Activated CD4-positive, CD25-positive, alpha-beta regulatory T cell treated with anti-CD3 and anti-CD28 coated beads, Interleukin-2, amount 50 U/mL, for 72 hours (primary cell): ENCODE measurements at places on chromosomes 7 and 10.

DNA sequence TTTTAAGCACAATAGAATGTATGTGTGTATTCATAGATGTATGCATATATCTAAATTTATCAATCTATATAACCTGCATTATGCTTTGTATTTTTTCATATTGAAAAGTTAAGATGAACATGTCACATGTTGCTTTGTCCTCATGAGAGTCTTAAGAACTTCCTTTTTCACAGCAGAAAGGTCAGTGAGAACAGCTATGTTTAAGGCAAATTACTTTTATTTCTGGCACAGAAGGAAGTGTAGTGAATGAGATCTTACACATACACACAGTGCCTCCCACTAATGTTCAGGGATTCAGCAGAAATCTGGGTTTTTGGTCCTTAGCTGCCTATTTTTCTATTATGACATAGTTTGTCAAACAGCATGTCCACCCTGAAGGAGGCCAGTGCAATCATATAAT is 134.8 kb downstream of the TMEM26 start:
- DNase-seq = no peak

DNA sequence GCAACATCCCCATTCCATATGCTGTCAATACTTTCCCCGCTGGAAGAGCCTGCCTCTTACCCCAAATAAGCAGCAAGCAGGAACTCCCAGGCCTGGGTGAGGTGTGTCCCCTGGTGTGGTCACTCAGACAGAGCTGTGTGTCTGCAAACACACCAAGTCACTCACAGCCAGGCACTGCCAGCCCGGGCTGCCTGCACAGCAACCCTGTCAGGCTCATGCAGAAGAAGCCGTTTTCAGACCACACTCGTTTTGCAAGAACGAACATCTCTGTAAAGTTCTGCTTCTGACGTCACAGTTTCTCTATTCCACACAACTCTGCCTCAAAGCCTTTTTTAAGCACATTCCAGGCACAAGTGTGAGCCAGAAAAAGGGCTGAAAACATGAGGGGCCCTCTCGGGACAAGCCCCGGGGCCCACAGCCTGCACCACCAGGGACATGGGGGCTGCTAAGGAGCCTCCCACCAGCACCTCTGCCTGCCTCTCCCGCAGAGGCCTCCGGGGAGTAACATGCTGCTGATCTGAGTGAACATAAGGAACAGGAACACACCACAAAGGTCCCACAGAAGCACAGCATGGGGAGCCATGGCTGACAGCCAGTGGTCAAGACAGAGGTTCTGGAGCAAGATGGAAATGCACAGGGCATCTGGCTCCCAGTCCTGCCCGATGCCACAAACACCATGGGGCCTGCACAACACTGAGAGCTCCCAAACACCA is 11.4 kb downstream of the PTPRN2 start:
- no peak for DNase-seq

GRCh38 chr10:96441987-96442643 is 71.6 kb downstream of the TLL2 start:
- DNase-seq = no peak

- DNase-seq = no peak
Measured at GRCh38 chr10:94496646-94497045, 48.9 kb upstream of the HELLS start.

DNA sequence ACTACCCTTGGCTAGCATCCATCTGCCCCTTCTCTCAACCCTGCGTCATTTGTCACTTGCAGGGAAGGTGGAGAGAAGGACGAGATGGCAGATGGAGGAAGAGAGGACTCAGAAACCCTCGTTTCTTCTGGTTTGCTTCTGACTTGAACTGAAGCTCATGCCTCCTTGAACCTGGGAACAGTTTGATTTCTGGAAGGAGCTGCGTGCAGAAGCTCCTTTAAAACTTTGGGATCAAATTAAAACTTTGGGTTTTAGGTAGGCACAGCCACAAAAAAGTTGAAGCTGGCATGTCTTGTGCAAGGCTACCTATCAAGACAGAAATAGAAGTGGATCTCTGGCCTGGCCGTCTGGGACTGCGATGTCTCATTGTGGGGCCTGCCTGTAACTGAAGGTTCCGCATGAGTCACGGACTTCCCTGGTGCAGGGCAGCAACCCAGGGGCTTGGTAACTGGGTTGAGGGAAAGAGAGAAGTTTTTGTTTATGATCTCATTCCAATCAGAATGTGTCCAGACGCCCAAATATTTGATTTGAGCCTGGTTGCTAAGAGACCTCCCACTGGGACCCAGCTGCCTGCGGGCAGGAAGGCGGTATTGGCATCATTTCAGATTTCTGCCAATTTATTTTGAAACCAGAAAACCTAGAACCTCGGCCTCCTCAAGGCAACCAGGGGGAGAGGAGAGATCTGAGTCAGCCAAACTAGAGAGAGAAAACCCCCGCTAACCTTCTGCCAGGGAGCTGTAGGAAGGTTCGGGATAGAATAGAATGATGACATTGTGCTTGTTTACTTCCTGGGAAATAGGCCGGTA is 15.8 kb upstream of the CAMK1D start:
- DNase-seq = no peak

GRCh38 chr7:732556-732955 is 5.5 kb upstream of the PRKAR1B start:
- no peak for DNase-seq

DNA sequence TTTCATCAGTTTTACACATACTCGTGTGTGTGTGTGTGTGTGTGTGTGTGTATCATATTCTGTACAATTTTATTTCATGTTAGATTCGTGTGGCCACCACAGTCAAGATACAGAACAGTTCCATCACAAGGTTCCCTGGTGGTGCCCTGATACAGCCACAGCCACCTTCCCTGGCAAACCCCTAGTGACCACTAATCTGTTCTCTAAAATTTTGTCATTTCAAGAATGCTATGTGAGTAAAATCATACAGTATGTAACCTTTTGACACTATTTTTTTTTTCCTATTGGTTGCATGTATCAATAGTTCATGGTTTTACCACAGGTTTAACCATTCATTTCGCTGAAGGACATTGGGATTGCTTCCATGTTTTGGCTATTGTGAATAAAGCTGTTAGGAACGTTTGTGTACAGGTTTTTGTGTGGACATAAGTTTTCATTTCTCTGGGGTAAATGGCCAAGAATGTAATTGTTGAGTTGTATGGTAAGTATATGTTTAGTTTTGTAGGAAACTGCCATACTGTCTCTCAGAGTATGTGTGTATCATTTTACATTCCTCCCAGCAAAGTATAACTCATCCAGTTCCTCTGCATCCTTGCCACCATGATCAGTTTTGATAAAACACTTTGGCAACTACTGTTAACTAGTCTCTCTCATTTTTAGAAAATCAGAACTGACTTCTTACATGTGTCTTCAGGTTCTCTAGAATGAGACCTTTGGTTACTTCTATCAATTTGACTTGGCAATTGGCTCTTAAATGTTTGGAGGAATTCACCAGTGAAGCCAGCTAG is 20.6 kb downstream of the KLHDC10 start:
- DNase-seq = no peak

GRCh38 chr7:117774943-117775342 is 98.3 kb downstream of the CTTNBP2 start:
- no peak for DNase-seq

DNA sequence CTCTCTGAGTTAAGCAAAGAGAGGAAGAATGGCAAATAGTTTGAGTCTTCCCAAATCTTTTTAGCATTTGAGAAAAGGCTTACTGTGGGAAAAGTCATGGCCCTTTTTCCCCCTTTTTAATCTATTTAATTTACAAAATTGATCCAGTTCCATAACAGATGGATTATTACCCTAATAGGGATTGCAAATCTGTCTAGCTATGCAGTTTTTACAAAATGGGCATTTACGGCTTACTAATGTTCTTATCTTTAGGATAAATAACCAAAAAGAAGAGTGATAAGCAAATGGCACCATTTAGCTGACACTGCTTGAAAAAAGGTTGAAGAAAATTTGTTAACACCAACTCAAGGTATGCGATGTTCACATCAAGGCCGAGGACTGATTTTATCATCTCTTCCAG is 169.7 kb downstream of the SKAP2 start:
- DNase-seq = no peak

DNA sequence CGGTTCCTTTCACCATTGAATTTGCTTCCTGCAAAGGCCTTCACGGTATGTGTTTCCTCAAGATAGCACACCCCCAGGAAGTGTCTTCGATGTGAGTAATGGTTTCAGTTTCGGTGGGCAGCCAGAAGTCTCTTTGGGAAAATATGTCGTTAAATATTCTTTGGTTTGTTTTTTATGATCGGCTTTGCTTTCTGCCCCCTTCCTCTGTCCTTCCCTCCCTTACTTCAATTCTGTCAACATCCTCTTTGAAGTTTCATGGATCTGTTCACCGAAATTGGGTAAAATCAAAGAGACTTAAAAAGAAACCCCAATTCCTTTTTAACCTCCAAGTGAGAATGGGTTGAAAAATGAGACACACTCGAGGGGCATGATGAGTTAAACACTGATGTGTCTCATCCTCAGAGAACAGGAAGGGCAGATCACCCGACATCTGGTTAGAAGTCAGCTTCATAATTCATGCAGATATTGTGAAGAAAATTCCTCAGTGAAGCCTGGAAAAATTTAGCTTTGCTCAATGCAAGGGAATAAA is 170.8 kb upstream of the HABP2 start:
- no peak for DNase-seq

GRCh38 chr7:90465816-90466215 is 3.6 kb upstream of the PTTG1IP2 start:
- no peak for DNase-seq

DNA sequence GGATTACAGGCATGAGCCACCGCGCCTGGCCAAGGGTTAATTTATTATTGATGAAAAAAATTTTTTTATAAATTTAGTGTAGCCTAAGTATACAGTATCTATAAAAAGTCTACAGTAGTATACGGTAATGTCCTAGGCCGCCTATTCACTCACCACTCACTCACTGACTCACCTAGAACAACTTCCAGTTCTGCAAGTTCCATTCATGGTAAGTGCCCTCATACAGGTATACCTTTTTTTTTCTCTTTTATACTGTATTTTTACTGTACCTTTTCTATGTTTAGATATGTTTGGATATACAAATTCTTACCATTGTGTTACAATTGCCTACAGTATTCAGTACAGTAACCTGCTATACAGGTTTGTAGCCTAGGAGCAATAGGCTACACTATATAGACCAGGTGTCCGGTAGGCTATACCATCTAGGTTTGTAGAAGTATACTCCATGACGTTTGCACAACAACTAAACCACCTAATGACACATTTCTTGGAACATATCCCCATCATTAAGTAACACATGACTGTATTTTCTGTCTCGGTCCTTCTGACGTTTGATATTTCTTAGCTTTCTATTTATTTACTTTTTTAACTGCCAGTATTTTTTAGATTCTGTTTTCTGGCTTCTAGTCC is 23.4 kb downstream of the IRF5 start:
- DNase-seq = no peak

GRCh38 chr7:153509768-153510167 is 542.4 kb upstream of the DPP6 start:
- DNase-seq = no peak

GRCh38 chr7:24778543-24779282 is 21.4 kb upstream of the GSDME start:
- DNase-seq = no peak

DNA sequence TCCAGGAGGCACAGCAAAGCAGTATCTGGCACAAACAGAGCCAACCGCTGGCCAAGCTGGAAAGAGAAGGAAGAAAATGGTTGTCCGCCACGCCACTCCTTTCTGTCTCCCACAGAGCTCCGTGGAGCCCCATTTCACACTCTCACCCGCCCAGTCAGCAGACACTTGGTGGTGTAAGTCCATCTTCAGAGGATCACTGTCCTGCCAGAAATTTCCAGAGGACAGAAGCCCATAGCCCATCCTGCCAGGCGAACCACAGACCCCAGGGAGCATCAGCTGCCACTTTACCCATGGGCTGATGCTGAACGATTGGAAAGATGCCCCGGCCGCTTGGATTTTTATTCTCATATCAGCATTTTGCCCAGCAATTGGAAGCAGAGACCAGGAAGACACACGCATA is 144.7 kb upstream of the LYZL2 start:
- no peak for DNase-seq

- DNase-seq = no peak
Measured at GRCh38 chr10:83816942-83817341, 322.4 kb upstream of the GHITM start.

DNA sequence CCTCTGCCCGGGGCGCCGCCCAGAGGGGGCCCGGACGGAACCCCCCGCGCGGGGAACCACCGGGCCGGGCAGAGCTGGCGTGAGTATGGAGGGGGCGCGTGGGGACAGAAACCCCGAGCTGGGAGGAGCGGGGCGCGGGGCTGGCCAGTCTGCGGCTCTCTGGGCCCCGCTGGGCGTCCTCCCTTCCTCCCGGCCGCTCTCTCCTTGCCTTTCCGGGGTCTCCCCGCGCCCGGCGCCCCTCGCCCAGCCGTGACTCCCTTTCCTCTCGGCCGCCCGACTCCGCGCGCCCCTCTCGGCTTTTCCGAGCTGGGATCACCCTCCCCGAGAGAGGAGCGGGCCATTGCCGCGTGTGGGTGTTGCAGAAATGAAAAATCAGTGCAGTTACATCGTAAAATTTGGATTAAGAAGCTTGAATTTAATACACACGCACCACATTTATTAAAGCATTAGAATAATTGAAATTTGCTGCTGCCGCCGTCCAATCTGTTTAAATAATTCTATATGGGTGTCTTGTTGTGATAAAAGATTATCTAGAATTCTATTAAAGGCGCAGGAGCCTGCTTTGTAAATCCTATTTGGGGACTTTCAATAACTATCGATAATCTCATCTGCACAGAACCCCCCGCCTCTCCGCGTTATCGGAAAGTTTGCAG is 9.1 kb downstream of the UNCX start:
- no peak for DNase-seq

DNA sequence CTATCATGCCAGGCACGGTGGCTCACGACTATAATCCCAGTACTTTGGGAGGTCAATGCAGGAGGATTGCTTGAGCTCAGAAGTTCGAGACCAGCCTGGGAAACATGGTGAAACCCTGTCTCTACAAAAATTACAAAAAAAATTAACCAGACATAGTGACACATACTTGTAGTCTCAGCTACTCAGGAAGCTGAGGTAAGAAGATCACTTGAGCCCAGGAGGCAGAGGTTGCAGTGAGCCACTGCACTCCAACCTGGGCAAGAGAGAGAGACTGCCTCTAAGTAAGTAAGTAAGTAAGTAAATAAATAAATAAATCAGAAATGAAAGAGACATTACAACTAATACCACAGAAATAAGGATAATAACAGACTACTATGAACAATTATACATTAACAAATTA is 36.2 kb downstream of the PDLIM1 start:
- no peak for DNase-seq

- DNase-seq = no peak
Measured at GRCh38 chr10:83539528-83540308, 599.6 kb upstream of the GHITM start.
